Fibroblast of the conjunctiva (primary cell): ENCODE measurements at places on chromosomes 5 and 9.

GRCh38 chr5:112418659-112419163 lies 366 bp downstream of the EPB41L4A start:
- DNase-seq = no peak

GRCh38 chr9:78009186-78009585 lies 22.4 kb downstream of the GNAQ start:
- DNase-seq = no peak

- no peak for DNase-seq
These were observed 7.7 kb downstream of the PAX5 start for GRCh38 chr9:37026113-37026930.

GRCh38 chr5:56415356-56415765 lies 182.2 kb upstream of the ANKRD55 start:
- peak; percentile 73 for DNase-seq

GRCh38 chr9:23702311-23702922 lies 123.6 kb downstream of the ELAVL2 start:
- DNase-seq = no peak

GRCh38 chr9:19441730-19442129 lies 32.9 kb downstream of the ACER2 start:
- no peak for DNase-seq

DNA sequence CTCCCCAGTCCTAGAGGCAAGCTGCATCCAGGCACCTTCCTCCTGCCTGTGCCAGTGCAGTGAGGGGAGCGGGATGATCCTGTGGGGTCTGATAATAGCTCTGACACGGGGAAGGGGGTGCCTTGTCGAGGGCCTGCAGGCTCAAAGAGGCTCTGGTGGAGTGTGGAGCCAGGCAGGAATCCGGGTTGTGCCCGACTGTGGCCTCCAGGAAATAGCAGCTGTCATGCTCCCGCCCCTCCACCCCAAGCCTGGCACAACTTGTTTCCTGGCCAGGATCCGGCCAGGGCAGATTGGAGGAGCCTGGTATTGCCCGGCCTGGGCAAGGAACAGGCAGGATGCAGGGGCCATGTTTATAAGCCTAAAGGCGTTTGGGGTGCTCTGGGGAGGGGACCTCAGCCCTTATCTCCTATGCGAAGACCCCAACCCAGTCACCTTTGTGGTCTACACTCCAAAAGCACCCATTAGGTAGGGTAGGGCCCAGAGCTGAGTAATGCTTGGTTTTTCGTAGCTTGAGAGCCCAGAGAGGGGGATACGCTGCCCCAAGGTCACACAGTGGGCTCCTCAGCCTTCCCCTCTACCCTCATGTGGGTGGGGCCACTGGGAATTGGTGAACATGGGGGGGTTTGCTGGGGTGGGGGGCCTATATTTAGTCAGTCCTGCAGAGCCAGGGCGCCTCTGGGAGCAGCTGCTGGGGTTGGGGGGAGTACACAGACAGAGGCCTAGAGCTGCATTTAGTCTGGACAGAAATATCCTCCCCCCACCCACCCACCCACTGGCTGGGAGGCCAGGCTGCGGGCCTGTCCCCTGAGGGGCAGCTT lies 12.2 kb downstream of the CXXC5 start:
- no peak for DNase-seq
